ENCODE measurements at places on chromosomes 2 and 18.

GRCh38 chr2:156340377-156340776 is 7.9 kb upstream of the NR4A2 start:
- no peak for DNase-seq

- no peak for DNase-seq
Measured at GRCh38 chr2:182824056-182824766, 42.2 kb downstream of the FRZB start.

DNA sequence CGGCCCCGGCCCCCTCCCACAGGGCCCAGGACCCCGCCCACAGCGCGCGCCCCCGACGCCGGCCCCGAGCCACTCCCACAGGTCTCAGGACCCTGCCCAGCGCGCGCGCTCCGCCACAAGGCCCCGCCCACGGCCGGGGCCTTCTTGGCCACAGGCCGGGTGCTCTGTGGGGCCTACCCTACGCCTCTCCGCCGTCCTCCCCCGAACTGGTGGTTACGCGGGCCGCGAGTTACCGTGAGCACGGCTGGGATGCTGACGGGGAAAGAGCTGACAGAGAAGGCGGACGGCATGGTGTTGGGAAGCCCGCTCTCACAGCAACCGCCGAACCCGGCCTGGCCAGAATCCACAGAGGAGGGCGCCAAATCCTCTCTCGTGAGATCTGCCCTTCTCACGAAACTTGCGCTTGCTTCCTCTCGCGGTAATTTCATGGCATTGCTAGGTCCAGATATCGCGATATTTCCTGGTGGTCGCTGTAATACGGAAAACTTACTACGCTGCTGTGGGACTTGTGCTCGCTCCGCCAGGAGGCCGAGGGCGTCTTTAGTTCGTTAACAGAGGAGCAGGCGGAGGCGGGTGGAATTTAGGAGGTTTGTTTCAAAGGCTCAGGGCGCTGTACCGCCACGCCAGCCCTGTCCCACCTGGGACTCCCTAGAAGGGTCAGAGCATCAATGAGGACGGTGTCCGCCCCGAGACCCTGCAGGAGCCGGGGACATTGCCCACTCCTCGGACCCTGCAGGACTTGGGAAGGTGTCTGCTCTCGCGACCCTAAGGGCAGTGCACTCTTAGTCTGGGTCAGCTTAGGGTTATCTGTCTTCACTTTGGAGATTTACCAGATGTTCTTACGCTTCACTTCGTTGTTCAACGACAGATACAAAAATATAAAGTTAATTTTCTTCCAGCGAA is at the start of gene TMEM18:
Gene TMEM18, minus strand, starts transcription at position 351 of the 903 bp plus-strand sequence. Its CDS starts 61 bp downstream, at position 290.
- DNase-seq = peak; percentile 96

DNA sequence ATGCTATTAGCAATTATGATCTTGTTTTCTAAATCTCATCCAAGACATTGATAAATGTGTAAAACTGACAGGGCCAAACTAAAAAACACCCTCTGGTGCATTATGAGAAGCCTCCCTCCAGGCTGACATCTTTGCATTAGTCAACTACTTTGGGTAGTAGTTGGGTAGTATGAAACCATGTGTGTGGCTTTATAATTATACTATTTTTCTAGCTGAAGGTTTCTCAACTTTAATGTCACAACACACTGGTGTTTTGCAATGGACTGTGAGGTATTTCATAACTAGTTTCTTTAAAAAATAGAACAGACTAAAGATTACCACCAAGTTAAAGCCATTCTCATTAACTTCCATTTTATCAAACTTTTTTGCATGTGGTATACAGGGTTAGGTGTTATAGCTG is 73.1 kb upstream of the RBMS1 start:
- DNase-seq = no peak

GRCh38 chr2:119862127-119862889 is 102.6 kb downstream of the PTPN4 start:
- DNase-seq = no peak

GRCh38 chr2:232611559-232612218 is 21.7 kb upstream of the EFHD1 start:
- peak; percentile 84 for DNase-seq

- peak; percentile 66 for DNase-seq
Measured at GRCh38 chr2:110748489-110748867, 16.1 kb downstream of the ACOXL start.

GRCh38 chr18:24543795-24544498 is 83.5 kb downstream of the HRH4 start:
- no peak for DNase-seq

DNA sequence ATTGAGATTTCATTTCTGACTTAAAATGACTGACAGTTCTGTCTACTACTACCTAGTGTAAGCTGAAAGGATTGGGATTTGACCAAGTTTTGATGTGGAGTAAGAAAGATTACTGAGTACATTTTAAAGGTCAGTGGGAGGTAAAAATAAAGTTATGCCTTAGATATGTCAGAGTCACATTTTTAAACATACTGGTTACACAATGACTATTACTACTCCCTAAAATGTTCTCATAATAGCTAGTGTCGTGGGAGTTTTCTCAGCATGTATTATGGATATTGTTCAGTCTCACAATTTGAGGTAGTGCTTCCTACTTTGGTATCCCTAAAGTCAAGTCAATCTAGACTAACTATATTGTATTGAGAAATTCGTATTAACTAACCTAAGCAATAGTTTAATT is 1092.5 kb downstream of the LRP1B start:
- no peak for DNase-seq

DNA sequence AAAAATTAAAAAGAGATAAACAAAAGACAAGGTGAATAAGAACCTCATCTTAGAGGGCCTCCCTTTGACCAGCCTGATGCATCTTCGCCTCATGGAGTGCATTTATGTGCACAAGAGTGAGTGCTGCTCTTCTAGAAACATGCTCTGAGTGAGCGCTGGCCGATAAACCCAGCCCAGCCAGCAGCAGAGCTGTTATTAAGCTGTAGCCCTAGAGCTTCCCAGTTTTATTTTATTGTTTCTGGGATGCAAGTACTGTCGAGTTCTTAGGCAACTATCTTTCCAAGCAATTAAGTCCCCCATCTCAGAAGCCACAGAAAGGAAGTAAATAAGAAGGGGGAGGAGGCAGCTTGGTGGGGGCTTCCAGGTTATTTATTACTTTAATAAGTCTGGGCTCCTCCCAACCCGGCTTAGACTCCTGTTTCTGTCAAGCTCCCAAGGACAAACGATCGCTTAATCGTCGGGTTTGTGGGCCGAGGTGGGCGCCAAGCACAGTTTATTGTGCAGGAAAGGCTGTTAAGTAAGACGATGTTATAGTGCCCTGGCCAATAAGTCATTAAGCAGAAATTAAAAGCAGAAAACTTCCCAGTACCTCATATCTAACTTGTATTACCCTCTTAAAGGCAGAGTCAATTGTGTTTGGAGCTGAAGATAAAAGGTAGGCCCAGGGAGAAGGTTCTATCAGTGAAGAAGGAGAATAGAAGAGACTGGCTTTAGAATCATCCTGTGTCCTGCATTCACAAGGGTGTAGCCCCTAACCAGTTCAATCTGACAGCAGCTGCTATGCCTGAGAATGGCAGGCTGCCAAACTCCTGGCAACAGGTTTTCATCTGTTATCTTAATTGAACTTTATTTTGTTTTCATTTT is 176.3 kb downstream of the PIK3C3 start:
- DNase-seq = no peak

DNA sequence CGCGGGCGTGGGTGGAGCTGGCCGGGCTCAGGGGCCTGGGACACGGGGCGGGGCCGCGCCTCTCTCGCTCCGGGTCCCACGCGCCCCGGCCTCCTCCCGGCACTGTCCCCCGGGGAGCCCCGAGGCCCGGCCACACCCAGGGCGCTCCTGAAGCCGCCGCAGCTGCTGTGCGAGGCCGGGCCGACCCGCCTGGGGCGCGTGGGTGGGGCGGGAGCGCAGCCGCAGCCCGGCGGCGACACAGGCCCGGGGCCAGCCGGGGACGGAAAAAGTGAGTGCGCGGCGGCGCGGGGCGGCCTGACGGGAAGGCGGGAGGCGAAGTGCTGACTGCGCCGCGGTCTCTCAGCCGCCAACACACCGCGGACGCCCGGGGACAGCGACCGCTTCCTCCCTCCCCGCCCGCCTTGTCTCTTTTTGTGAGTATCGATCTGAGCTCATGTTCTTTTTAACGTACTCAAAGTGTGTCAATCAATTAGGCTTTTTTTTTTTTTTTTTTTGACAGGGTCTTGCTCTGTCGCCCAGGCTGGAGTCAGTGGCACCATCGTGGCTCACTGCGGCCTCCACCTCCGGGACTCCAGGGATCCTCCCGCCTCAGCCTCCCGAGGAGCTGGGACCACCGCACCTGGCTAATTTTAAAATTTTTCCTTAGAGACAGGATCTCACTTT is 14.5 kb downstream of the PDCD1 start:
- peak; percentile 92 for DNase-seq

GRCh38 chr2:218009231-218009630 is 6.4 kb upstream of the TNS1 start:
- no peak for DNase-seq

DNA sequence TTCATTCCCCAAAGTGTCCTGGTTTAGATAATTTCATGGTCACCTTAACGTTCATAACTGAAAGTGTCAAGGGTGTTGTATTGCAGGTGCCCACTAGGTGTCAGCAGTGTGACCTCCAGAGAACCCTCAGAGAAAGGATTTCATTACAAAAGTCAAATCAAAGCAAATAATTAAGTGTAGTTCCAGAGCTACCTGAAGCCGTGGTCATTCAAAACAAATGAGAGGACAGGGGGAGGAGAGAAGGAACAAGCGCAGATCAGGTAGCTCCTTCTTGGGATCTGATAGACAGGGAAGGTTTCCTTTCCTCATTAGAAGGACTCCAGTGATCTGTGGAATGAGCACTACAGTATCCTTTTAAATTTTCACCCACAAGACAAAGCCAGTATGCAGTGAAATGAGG is at the start of gene SLC9A4:
Gene SLC9A4, plus strand, starts transcription at position 207 of the 400 bp plus-strand sequence. CDS start 534 bp downstream, outside the sequence.
- DNase-seq = peak; percentile 63

DNA sequence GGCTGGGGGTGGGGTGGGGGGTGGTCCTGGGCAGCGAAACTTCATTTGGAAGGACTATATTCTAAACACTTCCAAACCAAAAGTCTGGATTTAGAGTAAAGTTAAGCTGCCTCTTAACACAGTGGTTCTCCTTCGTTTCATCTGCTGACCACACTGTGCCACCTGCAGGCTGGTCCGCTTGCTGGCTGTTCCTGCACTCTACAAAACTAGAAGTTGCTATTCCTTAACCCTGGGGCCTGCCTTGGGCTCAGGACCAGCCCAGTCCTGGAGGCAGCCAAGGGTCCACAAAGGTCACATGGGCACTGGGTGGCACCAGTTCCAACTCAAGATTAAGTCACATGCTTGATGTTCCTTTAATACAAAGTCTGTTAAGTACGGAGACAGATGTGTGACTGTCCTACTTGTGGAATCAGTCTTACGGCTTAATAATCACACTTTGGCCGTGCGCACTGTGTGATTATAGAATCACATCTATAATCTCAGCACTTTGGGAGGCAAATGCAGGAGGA is 195.4 kb downstream of the FAM210A start:
- DNase-seq = no peak

GRCh38 chr2:186570604-186571003 is 19.3 kb upstream of the ITGAV start:
- DNase-seq = no peak

DNA sequence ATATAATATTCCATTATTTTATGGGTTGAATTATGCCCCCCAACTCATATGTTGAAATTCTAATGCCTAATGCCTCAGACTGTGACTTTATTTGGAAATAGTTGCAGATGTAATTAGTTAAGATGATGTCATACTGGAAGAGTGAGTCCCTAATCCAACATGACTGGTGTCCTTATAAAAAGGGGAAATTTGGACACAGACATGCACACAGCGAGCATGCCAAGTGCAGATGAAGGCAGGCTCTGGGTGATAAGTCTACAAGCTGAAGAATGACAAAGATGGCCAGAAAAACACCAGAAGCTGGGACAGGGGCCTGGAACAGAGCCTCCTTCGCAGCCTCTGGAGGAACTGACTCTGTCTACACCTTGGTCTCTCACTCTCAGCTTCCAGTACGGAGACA is 10.0 kb upstream of the ASAP2 start:
- no peak for DNase-seq

GRCh38 chr2:47452761-47453160 is 49.8 kb downstream of the MSH2 start:
- no peak for DNase-seq

DNA sequence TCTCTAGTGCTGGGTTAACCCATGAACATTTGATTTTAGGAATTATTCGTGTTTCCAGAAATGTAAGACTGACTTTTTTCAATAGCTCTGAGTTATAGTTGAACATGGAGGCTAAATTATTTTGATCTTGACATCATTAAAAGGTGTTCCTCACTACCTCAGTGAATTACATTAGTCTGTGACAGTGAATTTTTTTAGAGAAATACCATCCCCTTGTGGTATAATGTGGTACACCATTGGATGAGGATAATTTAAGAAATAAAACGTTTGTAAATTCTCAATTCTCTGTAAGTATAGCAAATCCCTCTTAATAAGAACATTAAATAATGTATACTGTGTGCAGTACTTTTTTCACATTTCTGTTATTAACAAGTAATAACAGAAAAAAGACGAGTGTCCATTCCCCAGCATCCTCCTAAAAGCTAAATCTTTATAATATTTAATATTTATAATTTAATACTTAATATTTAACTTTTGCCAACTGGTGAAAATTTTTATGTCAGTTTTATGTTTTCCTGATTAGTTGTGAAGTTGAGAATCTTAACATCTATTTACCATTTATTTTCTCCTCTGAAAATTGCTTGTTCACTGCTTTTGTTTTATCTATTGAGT is 70.3 kb upstream of the CWC22 start:
- no peak for DNase-seq

GRCh38 chr2:57760381-57760801 is 286.2 kb upstream of the VRK2 start:
- no peak for DNase-seq

DNA sequence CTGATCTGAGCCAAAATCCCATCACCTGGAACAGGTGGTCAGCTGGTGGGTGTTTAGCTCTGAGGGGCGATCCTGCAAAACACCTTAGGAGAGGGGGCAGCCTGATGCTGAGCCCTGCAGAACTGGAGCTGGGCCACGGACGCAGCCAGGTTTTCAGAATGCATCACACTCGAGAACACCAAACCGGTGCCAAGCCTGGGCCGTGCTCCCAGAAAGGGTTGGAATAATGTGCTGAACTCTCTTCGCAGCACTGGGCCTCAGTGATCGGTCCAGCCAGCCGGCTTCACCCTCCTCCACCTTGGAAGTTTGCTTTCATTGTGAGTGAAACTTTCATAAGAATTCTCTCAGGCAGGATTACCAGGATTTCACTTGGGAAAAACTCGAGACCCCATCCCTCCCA is 56.5 kb upstream of the TTC39C start:
- no peak for DNase-seq

GRCh38 chr18:47997338-47997780 is 66.9 kb upstream of the SMAD2 start:
- DNase-seq = peak; percentile 47

All from activated naive CD8-positive, alpha-beta T cell treated with anti-CD3 and anti-CD28 coated beads, Interleukin-2, amount 50 U/mL, for 24 hours (primary cell).